8988T (cell line): ENCODE measurements at places on chromosomes 5 and 9.
A peak's percentile ranks its signal among the peaks of the same experiment; 100 is the strongest.

DNA sequence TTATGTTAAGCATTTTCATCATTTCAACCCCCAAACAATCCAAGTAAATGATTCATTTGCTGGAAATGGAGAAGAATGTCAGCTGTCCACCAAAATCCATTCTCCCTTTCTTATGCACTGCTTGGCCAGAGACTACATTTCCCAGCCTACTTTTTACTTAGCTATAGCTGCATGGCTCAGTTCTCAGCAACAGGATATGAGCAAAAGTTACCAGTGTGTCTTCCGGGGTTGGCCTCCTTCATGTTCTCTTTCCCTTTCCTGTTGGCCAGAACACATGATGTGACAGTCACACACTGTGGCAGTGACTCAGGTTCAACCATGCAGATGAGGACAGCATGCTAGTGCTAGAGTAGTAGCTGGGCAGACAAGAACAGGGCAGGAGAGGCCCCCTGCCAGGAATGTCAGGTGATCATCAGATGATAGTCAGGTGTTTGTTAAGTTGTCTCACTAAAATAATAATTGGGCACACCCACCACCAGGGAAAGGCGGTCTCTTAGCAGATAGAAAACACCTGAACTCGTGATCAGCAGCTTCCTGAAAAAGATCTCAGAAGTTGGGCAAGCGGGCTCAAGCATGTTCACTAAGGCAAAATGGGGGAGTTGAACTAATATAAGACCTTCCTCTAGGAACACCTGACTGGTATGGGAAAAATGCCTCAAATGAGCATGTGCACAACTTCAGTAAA lies 12.2 kb downstream of the GPR150 start:
- DNase-seq, result no peak

GRCh38 chr5:143244000-143244736 lies 159.3 kb downstream of the NR3C1 start:
- peak; percentile 18 for DNase-seq

GRCh38 chr9:84411683-84412267 lies 71.2 kb upstream of the SLC28A3 start:
- DNase-seq, result no peak

GRCh38 chr5:169339869-169340268 lies 38.9 kb upstream of the SLIT3 start:
- DNase-seq, result no peak

DNA sequence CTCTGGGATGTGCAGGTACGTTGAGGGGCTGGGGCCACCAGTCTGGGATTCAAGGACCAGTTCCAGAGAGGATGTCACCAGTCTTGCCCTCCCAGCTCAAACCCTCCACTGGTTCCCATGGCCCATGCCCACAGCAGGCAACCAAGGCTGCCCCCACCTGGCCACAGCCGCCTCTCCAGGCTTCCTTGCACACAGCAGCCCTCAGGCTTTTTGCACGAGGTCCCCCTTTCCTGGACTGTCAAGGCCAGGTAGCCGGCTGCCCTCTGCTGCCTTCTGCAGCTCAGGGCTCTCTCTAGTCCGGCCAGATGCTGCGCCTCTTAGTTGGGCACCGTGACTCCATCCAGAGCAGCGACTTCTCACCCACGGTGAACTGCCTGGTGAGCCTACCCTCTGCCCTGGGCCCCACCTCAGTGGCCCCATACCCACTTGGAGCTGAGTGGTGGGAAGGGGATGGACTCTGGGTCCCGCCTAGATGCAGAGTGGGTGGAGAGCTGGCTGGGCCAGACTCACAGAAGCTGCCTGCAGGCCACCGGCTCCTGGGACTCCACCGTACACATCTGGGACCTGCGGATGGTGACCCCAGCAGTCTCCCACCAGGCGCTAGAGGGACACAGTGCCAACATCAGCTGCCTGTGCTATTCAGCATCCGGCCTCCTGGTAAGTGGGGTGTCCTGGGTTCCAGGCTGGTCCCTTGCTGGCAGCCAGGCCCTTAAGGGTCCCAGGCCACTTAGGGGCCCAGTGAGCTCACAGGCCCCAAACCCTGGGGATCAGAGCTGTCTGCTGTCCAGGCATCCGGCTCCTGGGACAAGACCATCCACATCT lies 2.9 kb downstream of the WDR38 start:
- DNase-seq, result peak; percentile 90

DNA sequence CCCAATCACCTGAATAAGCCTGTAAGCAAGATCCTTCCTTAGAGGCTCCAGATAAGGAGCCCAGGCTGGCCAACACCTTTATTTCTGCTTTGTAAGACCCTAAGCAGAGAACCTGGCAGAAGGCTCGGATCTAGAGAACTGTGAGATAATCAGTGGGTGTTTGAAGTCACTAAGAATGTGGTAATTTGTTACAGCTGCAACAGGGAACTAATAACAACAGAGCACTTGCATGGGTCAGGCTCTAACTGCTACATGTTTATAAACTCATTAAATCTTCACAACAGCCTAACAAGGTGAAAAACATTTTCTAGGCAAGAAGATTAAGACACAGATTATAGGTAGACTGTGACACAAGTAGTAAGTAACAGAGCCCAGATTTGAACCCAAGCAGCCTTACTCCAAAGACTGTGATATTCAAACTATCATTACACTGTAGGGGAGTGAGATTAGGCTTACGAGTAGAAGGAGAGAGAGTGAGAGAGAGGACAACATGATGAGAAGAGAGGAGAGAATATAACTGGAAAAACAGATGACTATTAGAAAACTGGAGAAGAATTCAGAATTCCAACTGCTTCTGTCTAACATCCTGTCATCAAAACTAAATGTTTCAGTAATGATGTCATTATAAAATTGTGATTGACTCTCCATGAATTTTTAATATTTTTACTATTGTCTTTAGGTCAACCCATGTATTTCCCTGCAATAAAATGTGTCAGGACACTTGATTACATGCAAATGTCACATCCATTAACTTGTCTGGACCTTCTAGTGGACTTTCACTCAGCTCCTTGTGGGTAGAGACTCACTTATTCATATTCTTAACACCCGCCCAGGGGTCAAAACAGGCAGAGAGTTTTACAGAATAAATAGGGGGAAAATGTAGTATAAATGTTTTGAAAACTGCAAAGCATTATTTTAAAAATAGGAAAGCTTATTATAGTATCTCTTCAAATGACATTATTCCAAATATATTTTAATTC lies 290.9 kb upstream of the RGMB start:
- DNase-seq, result no peak

DNA sequence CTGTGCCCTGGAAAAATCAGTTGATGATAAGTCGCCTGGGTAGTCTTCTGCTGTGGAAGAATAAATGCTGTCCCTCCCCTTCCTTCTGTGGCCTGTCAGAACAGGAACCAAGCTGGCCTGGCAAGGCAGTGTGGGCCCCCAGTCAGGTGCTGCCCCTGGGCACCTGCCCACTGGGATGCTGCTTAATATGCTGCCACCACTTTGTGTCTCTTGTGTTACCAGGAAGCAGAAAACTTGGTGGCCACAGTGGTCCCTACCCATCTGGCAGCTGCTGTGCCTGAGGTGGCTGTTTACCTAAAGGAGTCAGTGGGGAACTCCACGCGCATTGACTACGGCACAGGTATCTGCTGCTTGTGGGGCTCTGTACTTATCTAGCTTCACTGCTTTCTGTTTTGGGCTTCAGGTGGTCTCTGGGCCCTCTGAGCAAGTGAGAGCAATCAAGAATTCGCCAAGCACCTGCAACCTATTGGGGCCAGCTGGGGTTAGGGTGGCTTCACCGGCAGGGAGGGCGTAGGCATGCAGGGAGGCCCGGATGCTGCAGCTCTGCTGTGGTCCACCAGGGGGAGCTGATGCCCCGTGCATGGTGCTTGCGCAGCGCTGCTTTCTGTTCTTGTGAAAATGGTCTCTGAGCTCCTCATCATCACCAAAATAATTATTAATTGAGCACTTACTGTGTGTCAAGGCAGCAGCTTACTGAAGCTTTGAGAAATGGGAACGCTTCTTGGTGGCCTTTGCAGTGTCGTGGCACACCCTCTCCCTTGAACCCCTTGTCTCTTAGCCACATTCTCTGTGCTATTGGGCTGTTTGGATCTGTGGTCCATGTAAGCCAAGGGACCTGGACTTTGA lies 20.3 kb downstream of the PTPA start:
- peak; percentile 86 for DNase-seq

GRCh38 chr9:23638837-23639426 lies 187.1 kb downstream of the ELAVL2 start:
- DNase-seq, result no peak

DNA sequence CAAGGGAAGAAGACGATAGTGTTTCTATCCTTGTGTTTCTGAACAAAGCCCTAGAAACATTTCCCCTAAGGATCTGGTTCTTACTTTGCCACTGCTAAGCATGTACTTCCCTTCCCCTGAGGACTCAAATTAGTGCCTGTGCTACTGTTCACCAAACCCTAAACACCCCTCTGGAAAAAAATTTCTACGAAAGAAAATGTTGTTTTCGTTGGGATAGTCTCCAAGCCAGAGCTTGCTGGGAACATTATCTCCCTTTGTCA lies 294.6 kb downstream of the BNC2 start:
- no peak for DNase-seq

DNA sequence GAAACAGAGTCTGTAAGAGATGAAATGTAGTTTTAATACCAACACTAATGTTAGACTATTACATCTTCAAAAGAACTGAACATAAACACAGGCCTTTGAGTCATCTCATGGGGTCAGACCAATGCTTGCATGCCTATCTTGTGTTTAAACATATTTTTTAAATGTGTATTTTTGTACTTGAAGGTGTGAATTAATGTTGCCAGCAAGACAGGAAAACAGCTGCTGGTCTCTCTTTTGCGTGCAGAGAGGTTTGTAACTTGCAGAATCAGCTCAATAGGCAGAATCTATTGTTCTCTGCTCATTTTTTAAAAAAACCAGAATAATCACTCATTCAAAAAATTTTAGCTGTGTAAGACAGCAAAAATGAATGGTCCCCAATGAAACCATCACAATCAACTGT lies 180.2 kb downstream of the ALDH1A1 start:
- no peak for DNase-seq

DNA sequence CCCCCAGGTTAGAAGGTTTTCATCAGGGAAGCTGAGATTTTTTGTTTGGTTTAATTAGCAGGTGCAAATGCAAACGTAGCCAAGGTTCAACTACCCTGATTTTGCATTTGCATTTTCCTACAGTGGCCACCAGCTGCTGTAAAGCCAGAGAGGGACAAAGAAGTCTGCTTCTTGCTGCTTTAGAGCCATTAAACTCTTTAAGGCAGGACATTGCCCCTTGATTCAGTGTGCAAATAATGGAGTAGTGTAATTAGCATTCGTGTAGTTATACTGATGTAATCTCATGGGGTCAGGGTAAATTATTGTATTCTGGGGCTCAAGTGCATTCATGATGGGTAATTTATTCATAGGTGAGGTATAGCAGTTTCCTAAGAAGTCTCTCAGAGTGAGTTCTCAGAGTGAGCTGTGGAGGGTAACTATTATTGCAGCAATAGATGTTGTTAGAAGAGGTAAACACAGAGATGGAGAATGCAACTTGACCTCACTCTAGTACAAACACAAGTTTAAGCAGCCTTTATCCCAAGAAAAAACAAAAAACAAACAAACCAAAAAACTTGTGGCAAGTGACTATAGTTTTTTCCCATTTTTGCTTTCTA lies 526.5 kb downstream of the KIF4B start:
- DNase-seq, result no peak

DNA sequence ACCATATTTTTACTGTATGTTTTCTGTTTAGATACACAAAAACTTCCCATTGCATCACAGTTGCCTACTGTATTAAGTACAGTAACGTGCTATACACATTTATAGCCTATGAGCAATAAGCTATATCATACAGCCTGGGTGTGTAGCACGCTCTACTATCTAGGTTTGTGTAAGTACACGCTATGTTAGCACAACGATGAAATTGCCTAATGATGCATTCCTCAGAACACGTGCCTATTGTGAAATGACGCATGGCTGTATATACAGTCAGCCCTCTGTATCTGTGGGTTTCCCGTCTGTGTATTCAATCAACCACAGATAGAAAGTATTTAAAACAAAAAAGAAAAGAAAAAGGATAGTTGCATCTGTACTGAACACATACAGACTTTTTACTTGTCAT lies 64.2 kb downstream of the SGCD start:
- no peak for DNase-seq

GRCh38 chr9:86424251-86424891 lies 70.2 kb upstream of the TUT7 start:
- DNase-seq, result no peak

DNA sequence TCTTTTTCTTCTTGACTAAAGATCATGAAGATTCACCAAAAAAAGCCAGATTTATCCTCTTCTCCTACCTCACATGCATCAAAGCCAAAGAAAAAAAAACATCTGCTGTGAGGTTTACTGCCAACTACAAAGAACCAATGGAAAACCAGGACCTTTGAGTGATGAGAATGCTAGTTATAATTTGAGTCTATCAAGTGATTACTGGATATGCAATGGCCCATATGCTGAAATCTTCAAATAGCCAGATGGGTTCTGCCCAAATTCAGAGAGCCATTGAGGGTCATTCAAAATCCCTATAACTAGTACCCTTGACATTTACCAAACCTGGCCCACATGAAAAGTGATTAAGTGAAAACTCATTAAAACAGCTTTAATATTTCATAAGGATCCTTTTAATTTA lies 78.4 kb upstream of the ACO1 start:
- DNase-seq, result no peak

DNA sequence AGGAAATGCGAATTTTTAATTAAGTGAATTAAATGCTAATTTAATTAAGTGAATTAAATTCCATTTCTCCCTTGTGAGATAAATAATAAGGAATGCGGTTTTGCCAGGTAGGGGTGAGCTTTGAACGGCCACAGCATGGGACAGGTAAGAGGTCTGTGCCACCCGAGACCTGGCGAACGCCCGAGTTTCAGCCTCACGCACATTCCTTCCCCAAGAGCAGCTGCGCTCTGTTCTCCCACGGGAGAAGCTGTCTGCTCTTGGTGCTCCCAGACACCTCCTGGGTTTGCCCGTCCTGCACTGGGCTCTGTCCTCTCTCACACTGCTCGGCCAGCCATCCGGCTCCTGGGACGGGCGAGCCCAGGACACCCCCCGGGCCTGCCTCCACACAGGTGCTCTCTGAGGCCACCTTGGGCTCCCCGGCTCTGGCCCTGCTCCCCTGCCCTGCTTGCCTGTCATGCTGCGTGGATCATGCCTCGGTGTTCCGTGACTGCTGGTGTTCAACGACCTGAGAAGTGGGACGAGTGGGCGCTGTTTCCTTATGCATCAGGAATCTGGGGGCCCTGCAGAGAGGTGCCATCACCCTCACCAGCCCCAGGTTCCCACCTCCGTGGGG lies 13.7 kb upstream of the CAMSAP1 start:
- no peak for DNase-seq

DNA sequence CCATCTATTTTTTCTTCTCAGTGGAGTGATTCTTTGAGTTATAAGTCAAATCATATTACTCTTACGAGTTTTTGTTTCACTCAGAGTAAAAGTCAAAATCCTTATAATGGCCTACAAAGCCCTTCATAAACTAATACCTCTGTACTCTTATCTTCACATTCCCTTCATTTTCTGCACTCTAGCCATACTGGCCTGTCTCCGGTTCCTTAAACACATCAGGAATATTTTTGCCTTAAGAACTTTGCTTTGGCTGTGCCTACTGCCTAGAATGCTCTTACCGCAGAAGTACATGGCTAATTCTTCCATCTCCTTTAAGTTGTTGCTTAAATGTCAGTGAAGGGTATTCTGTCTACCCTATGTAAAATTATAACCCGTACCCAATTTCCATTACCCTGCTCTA lies 132.9 kb upstream of the GRHPR start:
- DNase-seq, result no peak

- DNase-seq, result no peak
Observed at GRCh38 chr9:109328978-109329637, 8.2 kb upstream of the EPB41L4B start.

GRCh38 chr9:20624201-20625002 lies 2.1 kb upstream of the MLLT3 start:
- no peak for DNase-seq

GRCh38 chr5:56917534-56917933 lies 8.1 kb downstream of the SETD9 start:
- no peak for DNase-seq
